Adipocyte (in vitro differentiated cells): ENCODE measurements at places on chromosomes 3 and 15.

DNA sequence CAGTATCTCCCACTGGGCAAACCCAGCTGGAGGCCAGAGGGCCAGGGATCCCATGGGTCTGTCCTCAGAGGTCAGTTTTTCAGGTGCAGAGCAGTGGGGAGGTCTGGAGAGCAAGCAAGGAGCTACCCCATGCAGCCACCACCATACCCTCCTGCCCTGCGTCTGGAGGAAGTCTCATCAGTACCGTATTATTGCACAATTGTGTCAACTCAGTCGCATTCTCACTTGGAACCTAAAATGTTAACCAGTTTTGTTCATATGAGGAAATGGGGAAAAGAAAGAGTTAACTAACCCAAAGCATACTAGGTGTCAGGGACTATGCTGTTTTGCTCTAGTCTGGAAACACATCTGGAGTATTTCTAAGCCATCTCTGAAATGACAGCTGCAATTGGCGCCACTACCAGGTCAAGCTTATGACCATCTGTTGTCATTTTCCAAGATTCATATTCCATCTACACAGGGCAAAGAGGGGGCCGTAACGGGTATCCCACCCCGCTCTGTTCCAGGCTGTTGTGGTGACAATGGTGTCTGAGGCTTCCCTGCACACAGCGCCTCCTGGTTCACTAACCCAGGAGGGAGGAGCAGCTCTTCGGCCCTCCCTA lies 16.9 kb upstream of the APBA2 start:
- DNase-seq: no peak

- no peak for DNase-seq
Observed at GRCh38 chr3:77815467-77815866, 775.6 kb downstream of the ROBO2 start.

DNA sequence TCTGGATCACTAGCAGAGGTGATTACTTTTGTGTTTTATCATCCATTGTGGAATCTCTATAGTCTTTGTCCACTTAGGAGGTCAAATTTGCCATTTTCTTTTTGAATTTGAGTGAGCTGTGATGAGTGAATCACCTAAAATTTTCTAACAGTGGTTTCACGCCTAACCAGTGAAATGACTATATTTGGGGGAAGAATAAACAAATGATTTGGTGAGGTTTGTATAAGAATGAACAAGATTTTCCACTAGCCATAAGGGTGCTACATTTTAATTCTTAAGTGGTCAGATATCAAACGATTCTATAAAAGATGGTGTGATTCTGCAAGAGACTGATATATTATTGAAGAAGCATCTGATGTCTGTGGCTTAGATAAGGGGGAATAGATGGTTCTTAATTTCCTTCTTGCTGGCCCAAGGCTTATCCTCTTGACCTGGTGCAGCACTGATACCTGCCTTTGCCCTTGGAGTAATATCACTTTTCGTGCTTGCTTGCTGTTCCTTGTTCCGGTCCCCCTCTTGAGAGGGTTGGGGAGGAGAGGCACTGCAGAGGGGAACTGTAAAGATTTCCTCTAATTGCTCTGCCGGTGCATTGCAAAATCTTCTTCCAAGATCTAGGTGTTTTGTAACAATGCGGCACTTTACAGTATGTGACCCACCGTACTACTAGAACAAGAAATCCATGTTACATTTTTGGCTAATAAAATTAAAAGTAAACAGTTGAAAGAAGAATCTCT lies 14.5 kb downstream of the C3orf20 start:
- DNase-seq: no peak

GRCh38 chr3:50441424-50442217 lies 61.8 kb downstream of the CACNA2D2 start:
- DNase-seq: no peak

DNA sequence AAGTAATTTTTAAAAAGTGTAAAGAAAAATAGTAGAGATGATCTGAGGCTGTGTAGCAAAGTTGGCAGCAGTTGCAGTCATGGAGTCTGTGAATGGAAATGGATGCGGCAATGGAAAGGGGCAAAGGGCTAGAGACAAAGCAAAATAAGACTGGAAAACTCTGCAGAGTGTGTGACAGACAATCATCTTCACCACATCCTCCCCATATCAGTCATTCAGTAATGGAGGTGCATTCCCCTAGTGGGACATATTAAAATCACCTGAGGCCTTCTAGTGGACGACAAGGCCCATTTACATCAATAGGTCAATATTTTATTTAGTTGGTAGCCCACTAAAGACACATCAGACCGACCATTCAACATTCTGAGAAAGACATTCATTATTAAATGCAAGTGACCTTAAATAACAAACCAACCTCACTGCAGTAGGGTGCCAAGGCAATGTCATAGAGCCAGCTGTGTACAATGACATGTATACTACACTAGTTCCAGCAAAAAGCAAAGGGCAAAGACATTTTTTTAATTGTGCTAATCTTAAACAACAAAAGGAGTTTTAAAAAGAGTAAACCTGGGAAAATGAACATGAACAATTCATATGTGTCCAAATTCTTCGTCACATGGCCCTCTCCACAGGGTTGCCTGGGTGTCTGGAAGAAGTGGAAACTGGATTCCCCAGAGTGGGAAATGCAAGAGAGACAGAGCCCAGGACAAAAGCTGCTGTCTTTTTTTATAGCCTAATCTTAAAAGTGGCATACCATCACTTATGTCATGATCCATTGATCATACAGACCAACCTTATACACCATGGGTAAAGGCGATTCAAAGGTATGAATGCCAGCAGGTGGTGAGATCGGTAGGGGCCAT lies 15.6 kb upstream of the RAP2B start:
- DNase-seq: no peak

GRCh38 chr15:85583442-85583841 lies 203.0 kb downstream of the AKAP13 start:
- DNase-seq: no peak

DNA sequence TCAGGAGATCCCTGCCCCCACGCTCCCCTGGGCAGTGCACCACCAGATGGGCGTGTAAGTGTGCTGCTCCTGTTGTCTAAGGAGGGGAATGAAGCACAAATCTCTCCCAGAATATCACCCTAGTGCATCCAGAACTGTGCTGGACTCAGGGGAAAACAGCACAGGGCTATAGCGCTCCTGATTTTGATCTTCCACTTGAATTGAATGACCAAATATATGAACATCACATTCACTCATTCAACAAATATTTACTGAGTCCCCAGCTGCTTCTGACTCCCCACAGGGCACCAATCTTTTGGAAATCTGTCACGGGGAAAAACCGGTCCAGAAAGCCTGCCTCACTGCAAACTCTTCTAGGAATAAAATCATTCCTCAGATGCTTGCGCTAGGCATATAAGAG lies 2.4 kb downstream of the CPLX3 start:
- DNase-seq: no peak

DNA sequence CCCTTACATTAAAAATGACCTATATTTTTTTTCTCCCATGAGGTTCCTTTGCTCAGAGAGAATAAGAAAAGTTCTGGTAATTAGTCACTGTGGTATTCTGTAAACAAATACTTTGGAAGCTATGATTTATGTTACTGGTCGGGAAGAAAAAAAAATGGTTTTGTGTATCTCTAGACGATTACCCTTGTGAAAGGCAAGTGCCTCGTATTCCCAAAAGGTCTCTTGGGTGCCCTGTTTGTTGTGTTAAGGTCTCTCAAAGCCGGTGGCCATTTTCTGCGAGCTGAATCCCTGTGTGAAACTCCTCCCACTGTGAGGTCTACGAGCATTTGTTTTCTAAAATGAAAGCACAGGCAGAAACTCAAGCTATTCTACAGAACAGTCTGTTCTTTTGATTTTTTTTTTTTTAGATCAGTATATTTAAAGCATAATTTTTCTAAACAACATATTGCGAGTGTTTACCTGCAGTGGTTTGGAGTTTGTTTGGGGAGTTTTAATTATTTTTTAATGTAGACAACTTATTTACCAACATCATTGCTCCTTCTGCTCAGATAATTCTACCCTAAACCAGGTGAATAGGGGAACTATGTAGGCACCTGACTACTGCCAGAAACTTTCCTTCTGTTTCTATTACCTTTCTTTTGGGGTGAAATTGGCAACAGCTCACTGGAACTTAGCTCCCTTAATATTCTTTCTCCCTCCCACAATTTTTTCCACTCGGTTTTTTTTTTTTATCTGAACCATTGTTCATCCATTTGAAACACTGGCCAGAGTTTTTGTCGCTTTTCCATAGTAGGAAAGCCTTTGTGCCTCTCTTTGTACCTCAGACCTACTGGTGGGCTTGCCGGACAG lies 44.0 kb downstream of the ZBTB38 start:
- peak; percentile 85 for DNase-seq

- DNase-seq: no peak
Observed at GRCh38 chr3:103894162-103894822, 1459.5 kb downstream of the ZPLD1 start.

DNA sequence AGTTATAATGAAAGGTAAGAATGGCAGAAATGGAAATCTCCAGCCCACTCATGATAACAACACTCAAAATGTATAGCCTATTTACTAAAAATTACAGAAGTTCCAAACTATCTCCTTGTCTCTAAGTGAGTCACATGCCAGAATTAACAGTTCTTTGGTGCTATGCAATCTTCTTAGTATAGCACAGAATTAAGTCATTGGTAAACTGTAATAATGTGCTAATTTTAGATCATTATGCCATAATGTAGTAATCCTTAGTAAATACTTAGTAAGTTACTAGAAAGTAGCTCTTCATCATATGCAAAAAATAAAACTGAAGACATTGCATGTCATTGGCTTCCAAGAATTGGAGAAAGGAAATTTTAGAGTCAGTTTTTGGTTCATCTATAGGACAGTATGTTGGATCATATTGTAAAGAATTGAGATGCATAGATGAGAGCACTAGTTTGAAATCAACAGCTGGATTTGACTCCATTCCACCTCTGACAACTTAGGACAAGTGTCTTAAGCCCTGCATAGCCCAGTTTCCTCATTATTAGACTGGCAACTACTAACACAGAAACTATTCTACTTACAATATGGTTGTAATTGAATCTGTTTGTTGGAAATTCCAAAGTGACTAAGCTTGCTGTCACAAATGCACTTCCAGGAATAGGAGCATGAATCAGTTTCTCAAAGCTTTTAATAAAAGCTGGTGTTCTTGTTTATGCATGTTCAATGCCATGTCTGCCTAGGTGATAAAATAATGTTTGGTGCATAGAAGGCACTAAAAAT lies 40.1 kb upstream of the CD47 start:
- DNase-seq: peak; percentile 78

DNA sequence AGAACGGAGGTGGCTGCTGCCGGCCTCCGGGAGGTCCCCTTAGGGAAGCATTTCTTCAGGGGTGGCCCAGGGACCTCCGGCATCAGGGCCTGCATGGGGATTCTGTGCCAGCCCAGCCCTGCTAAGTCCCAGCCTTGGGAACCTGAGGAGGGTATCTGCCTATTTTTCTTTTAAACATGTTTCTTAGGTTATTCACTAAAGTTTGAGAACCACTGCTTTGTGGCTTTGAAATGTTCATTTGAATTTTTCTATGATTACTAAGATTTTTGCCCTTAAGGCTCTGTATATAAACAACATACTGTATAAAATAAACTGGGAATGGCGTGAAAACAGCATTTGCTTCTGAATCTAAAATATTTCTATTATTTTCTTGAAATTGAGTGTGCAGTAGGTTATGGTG lies 24.4 kb downstream of the FAN1 start:
- DNase-seq: peak; percentile 13

DNA sequence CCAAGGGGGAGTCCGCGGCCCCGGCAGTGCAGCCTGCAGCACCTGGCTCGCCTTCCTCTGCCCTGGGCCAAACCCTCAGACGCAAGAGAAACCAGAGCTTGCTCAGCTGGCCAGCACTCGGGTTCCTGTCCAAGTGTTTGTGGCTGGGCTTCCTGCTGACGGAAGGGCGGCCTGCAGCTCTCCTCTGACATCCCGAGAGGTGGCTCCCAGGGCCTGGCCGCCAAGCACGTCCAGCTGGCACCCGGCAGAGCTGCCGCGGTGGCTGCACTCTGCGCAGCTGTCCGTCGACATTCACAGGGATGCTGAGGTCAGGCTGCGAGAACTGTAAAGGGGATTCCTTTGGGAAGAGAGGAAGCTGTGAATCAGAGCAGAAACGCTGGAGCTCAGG lies 85.6 kb downstream of the CPN2 start:
- peak; percentile 61 for DNase-seq
